ENCODE measurements at places on chromosomes 3 and 15.
A peak's percentile ranks its signal among the peaks of the same experiment; 100 is the strongest.

DNA sequence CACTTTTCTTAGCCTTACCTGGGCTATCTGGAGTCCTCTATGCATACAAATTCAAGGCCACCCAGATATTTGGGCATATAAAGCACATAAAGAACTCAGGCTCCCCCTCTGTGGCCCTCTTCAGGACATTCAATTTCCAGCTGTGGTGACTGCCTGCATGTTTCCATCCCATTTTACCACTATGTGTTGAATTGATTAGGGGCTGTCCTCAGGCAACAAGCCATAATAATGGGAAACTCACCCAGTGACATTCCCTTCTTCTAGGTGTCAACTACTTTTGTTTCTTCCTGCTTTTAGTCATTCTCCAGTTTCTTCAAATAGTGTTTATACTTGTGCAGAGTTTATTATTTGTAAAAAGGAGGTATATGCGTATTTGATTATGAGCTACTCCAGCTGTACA, 18.0 kb downstream of the NRG4 start:
- H3K4me3 ChIP-seq, result no peak overlapping the region
- peaks cover 10% of the 10 kb centered on the region for H3K4me1 ChIP-seq
- H3K27me3 ChIP-seq, result no peaks in the 10 kb centered on the region
- H3K27ac ChIP-seq, result no peak overlapping the region
- peaks cover 21% of the 10 kb centered on the region for H3K36me3 ChIP-seq

- peak overlapping the region; percentile 99 for H3K27ac ChIP-seq
- peaks cover 10% of the 10 kb centered on the region for H3K36me3 ChIP-seq
- H3K4me1 ChIP-seq, result peaks cover 6% of the 10 kb centered on the region
- no peaks in the 10 kb centered on the region for H3K27me3 ChIP-seq
Measured at GRCh38 chr3:179348325-179349013, 960 bp downstream of the MFN1 start.

DNA sequence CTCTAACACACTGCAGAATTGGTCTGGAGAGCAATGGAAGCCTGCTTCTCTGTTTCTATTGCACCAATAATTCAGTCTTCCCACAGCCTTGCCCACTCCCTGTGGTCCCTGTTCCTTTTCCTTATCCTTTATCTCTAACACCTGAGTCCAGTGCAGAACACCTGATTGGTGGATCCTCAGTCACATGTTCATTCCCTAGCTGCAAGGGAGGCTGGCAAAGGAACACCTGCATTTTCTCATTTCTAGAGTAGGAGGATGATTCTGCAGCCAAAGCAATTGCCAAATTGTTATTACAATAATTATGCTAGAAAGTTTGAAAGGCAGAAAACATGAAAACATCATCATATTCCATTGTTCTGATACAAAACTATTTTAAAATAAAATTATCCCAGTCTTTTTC, 83.8 kb upstream of the SAMMSON start:
- DNase-seq, result no peak
- H3K36me3 ChIP-seq, result no peaks in the 10 kb centered on the region
- H3K4me1 ChIP-seq, result no peaks in the 10 kb centered on the region
- H3K27me3 ChIP-seq, result peaks cover 16% of the 10 kb centered on the region
- no peak overlapping the region for H3K27ac ChIP-seq
- no peak overlapping the region for H3K4me3 ChIP-seq

DNA sequence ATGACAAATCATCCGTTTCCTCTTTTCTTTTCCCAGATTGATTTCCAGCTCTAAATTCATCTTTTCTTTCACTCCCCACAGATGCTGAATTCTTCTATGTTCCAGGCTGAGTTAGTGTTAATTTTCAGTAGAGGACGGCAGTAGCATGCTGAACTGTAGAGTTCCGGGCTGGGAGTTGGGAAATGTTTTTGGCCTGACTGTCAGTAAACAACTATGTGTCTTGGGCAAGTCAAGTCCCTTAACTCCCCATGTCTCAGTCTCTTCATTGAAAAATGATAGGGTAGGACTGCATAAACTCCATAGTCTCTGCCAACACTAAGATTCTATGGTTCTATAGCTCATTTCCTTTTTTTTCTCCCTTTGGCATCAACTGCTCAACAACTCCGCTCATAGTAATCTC, 333.9 kb downstream of the TIGIT start:
- H3K27ac ChIP-seq, result no peak overlapping the region
- DNase-seq, result no peak
- peaks cover 14% of the 10 kb centered on the region for H3K4me1 ChIP-seq
- no peak overlapping the region for H3K4me3 ChIP-seq
- H3K27me3 ChIP-seq, result no peaks in the 10 kb centered on the region

GRCh38 chr3:58563386-58564035, 13.7 kb downstream of the FAM107A start:
- DNase-seq, result no peak
- no peak overlapping the region for H3K27ac ChIP-seq
- no peaks in the 10 kb centered on the region for H3K36me3 ChIP-seq
- no peak overlapping the region for H3K4me3 ChIP-seq

DNA sequence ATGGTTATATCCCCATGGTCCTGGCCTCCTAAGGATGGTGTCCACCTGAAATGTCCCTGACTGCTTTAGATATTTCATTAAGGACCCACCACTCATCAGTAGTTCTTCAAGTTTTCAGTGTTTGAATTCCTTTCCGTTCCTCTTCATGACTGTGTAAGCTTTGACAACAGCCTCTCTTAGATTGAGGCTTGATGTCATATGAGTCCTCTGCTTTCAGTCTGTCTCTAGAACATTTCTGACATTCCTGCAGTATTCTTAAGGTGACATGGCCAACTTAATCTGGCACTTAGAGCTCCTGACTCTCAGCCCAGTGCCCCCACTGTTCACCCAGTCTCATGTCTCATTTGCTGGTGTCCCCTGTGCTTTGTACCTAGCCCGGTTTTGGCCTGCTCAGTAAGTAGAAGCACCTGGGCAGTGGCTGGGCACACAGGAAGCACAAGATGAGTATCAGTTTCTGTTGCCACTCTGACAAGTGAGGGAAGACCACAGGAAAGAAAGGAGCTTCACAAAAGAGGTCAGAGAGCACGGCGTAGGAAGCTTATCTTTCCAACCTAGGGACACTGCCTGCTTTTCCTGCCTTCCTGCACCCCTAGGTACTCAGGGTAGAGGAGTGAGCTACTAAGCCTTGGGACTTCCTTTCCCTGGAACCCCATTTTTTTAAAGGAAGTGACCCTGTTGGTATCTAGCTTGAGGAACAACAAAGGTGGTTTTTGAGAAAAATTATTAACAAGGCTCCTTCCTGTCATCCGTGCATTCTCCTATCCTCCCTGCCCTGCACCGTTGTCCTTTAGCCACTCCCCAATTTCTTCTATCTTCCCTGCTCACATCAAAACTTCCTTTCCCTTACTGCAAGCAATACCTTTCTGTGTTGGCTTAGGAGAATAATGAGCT, 103.1 kb downstream of the KLHL25 start:
- H3K4me3 ChIP-seq, result no peak overlapping the region
- peaks cover 30% of the 10 kb centered on the region for H3K36me3 ChIP-seq
- no peaks in the 10 kb centered on the region for H3K27me3 ChIP-seq
- H3K27ac ChIP-seq, result no peak overlapping the region

DNA sequence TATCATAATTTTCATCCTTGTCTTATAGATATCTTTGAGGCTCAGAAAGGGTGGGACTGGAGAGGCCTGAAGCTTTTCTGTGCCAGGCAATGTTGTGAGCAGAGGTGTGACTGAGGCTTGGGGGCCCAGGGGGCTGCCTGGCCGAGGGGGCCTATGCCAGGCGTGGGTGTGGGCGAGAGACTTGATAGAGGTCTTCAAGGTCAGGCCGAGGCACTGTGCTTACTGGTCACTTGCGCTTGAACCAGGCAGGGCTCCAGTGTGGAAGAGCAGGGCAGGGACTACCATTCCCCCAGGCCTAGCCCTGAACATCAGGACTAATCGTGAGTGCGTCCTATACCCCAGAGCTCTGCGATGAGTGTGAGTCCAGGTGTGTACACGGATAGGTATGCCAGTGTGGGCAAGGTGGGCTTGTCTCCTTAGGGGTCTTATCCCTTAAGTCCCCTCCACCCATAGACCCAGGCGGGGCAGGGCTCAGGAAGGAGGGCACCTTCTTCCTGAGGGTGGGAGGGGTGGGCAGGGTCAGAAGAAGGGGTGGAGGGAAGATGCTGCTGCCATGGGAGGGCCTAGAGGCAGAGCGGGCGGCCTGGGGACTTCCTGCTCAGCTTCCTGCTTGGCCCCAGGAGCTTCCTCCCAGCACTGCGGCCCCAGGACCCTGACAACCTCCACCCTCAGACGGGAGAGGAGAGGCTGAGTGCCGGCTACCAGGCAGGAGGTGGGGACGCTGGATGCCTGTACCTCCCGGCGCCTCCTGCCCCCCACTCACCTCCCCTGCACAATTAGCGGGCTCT, 84.7 kb downstream of the LINGO1 start:
- H3K27ac ChIP-seq, result no peak overlapping the region
- H3K36me3 ChIP-seq, result no peaks in the 10 kb centered on the region
- H3K27me3 ChIP-seq, result no peaks in the 10 kb centered on the region
- peaks cover 24% of the 10 kb centered on the region for H3K4me1 ChIP-seq

DNA sequence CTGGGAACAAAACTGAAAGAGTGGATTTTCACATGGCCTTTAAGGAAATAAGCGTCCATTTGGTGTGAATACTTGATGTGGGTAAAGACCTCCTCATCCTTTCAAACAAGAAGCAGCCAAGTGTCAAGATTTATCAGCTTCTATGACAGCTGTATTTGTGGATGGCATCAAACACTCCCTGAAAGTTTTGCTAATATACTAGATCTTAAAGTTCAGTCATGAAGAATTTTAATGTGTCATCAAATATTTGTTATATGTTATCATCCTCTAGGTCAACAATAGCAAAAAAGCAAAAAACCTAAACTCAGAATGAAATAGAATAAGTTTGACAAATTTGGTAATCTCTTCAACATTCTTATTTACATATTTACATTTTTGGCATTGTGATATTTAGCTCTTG, 29.1 kb upstream of the LYSMD4 start:
- H3K4me3 ChIP-seq, result no peak overlapping the region
- DNase-seq, result no peak
- no peaks in the 10 kb centered on the region for H3K27me3 ChIP-seq
- H3K4me1 ChIP-seq, result no peaks in the 10 kb centered on the region

GRCh38 chr3:38314764-38315487, 31.7 kb upstream of the XYLB start:
- no peak overlapping the region for H3K4me3 ChIP-seq
- no peak overlapping the region for H3K27ac ChIP-seq
- H3K36me3 ChIP-seq, result no peaks in the 10 kb centered on the region
- H3K27me3 ChIP-seq, result peaks cover 7% of the 10 kb centered on the region

DNA sequence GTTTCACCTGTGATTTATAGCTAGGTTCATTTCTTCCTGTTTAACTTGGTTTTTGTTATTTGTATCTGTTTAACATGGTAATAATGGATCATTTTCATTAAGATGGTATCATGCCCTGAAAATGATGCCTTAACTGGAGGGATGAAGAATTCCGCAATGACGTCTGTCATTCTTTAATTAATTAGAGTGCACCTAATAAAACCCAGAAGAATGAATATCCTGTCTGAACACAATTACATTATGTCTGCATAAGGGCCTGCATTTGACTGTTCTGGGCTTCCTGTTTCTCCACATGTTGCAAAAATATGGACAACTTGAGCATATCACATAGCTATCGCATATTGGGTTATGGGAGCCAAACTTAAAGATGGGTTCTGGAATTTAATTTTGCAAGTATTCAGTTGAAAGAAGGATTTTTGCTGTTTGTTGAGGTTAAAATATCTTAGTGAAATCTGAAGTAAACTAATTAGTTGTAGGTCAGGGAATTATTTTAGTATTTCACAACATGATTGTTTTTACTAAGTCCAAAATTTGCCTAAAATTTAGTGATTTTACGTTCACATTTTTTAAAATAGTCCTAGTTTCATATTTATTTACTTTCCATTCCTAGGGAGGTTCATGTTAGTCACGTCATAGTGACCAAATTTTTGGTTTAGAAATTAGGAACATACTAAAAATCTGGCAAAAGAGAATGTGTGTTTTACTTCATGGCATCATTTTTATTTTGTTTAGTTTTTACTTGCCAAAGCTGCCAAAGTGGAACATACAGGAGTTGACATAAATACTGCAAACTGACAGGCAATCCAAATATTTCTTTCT, 321.0 kb upstream of the TGFBR2 start:
- H3K4me3 ChIP-seq, result no peak overlapping the region
- peaks cover 8% of the 10 kb centered on the region for H3K4me1 ChIP-seq
- no peak overlapping the region for H3K27ac ChIP-seq
- no peak for DNase-seq

DNA sequence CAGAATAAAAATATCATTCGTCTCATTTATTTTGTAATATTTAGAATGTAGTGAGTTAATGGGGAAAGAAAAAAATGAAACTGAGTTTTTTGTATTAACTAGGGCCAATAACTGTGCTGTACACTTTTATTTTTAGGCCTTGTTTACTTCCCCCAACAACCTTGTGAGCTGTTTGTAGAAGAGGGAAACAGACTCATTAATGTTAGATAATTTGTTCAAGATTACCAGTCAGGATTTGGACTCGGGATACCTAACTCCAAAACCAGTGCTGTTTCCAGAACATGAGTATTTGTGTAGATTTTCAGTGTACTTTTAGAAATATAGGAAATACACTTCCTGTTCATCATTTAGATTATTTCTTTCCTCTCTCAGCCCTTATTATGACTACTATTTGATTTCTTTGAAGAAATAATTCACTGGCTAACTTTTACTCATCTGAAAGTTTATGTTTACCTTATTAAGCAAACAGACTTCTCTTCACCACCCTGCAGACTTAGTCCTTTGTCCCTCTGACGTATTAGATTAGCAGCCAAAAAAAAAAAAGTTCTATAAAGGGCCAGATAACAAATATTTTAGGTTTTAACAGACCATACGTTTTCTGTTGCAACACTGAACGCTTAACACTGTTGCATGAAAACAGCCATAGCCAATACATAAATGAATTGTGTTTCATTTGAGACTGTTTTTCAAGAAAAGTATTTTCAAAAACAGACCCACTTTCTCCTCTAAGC, 192.5 kb upstream of the CGNL1 start:
- peaks cover 8% of the 10 kb centered on the region for H3K4me1 ChIP-seq
- no peak overlapping the region for H3K4me3 ChIP-seq
- no peak for DNase-seq
- H3K27me3 ChIP-seq, result no peaks in the 10 kb centered on the region

DNA sequence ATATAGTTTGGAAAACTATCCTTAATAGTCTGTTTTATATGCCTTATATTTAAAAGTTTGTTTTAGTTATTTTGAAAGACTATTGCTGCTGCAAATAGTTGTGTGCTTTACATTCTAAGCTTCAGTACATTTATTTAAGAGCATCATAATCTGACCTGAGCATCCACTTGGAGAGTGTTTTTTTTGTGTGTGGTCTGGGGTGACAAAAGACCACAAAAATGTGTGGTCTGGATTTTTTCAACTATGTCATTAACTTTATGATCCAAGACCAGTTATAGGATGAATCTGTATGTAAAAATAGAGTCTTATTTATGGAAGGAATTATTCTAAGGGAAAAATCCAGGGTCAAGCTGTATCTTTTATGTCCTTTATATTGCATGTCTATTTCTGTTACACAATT, 77.4 kb downstream of the SLTM start:
- H3K4me1 ChIP-seq, result peaks cover 9% of the 10 kb centered on the region
- peaks cover 11% of the 10 kb centered on the region for H3K36me3 ChIP-seq
- H3K27ac ChIP-seq, result no peak overlapping the region
- no peak overlapping the region for H3K4me3 ChIP-seq
- H3K27me3 ChIP-seq, result no peaks in the 10 kb centered on the region
